ENCODE measurements at places on chromosomes 1 and 21. TPM values are rescaled to one million over a fixed set of nuclear protein-coding genes. Genes with fewer than 3 reads are reported as not detected.

DNA sequence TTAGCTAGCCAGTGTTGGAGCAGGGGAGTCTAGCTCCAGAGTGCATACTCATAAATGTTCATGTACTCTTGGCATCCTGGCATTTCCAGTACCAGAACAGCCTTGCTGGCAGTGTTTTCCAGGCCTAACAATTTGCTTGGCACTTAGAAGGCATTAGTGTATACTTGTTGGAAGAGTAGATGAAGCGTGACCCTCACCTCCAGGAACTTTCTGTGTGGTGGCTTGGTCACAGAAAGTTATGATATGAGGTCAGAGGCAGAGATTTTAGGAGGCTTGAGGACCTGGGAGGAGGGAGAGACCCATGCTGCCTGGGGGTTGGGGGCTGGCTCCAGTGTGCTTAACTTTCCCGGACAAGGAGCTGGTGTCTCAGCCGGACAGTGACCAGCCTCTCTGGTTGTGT lies 52.7 kb upstream of the GCLM start:
- DNase-seq = no peak

GRCh38 chr1:229557200-229557850 lies 1.2 kb downstream of the ABCB10 start:
- peak; percentile 28 for DNase-seq

GRCh38 chr1:228727681-228728171 lies 7.6 kb upstream of the RHOU start:
- DNase-seq = no peak

- no peak for DNase-seq
These were observed 2.1 kb upstream of the EFNA1 start for GRCh38 chr1:155125511-155125945.

- DNase-seq = no peak
These were observed 151.1 kb upstream of the CAMK1G start for GRCh38 chr1:209432443-209432825.

Gene TM2D1
- 33.3 TPM for polyA plus RNA-seq

Gene C1orf87
- not detected for polyA plus RNA-seq

Gene LIN28A
- not detected for polyA plus RNA-seq
